ENCODE measurements at places on chromosomes 13 and 19. TPM values are rescaled to one million over a fixed set of nuclear protein-coding genes. Genes with fewer than 3 reads are reported as not detected.

The IGFL1 gene
- not detected for total RNA-seq

The ACTMAP gene
- 18.2 TPM for total RNA-seq

The PSG1 gene
- total RNA-seq = not detected

The WDR87 gene
- not detected for total RNA-seq

- H3K27ac ChIP-seq = no peak overlapping the region
- H3K27me3 ChIP-seq = peaks cover 32% of the 10 kb centered on the region
- H3K4me3 ChIP-seq = no peak overlapping the region
- peaks cover 8% of the 10 kb centered on the region for H3K36me3 ChIP-seq
Measured at GRCh38 chr19:995051-995827, 5.0 kb upstream of the GRIN3B start.

- no peak overlapping the region for H3K27ac ChIP-seq
- no peaks in the 10 kb centered on the region for H3K27me3 ChIP-seq
- no peak overlapping the region for H3K4me3 ChIP-seq
- no peak for DNase-seq
- peaks cover 63% of the 10 kb centered on the region for H3K36me3 ChIP-seq
Measured at GRCh38 chr19:30001791-30002190, 59.8 kb downstream of the URI1 start.

DNA sequence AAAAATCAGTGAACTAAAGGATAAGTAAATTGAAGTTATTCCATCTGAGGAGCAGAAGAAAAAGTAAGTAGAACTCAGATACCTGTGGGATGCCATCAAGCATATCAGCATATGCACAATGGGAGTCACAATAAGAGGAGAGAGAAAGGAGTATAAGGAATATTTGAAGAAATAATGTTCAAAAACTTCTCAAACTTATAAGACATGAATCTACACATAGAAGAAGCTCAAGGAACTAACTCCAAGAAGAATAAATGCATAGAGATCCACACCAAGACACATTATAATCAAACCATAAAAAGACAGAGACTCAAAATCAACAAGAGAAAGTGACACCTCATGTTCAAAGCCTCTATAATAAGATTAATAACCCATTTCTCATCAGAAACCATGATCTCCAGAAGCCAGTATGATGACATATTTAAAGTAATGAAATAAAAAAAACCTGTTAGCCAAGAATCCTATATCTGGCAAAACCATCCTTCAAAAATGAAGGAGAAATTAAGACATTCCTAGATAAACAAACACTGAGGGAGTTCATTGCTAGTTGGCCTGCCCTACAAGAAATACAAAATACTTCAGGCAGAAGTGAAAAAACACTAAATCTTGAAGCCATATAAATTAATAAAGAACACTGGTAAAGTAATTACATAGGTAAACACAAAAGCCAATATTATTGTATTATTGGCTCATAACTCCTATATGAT lies 3.8 kb upstream of the ZNF233 start:
- H3K27me3 ChIP-seq = no peaks in the 10 kb centered on the region
- peaks cover 12% of the 10 kb centered on the region for H3K4me1 ChIP-seq
- peaks cover 29% of the 10 kb centered on the region for H3K36me3 ChIP-seq
- H3K4me3 ChIP-seq = no peak overlapping the region

DNA sequence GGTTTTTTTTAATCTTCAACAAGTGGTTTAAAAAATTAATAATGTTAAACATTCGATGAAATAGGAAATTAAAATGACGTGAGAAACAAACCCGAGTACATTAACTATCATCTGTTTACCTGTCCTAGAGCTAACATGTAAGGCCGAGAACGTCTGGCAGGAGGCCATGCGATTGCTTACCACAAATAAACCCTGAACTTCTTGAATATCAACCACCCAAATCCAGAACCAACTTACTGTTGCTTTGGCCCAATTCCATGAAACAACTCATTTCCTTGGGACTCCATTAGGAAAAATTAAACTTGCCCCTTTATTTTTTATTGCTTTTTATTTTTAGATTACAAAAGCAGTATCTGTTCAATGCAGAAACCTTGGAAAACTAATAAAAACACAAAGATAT lies 228.9 kb upstream of the IRS2 start:
- no peaks in the 10 kb centered on the region for H3K4me1 ChIP-seq
- no peaks in the 10 kb centered on the region for H3K27me3 ChIP-seq
- DNase-seq = no peak

- peaks cover 17% of the 10 kb centered on the region for H3K27me3 ChIP-seq
- H3K4me1 ChIP-seq = no peaks in the 10 kb centered on the region
- H3K4me3 ChIP-seq = no peak overlapping the region
- H3K36me3 ChIP-seq = no peaks in the 10 kb centered on the region
- no peak for DNase-seq
- H3K27ac ChIP-seq = no peak overlapping the region
Measured at GRCh38 chr19:33219261-33219815, 6.3 kb downstream of the SLC7A10 start.

- no peak for DNase-seq
- no peaks in the 10 kb centered on the region for H3K4me1 ChIP-seq
- H3K4me3 ChIP-seq = no peak overlapping the region
- H3K27ac ChIP-seq = no peak overlapping the region
- no peaks in the 10 kb centered on the region for H3K27me3 ChIP-seq
Measured at GRCh38 chr13:113970810-113971470, 2.9 kb downstream of the C13orf46 start.

GRCh38 chr19:7492142-7492541 lies 3.3 kb upstream of the PEX11G start:
- H3K4me1 ChIP-seq = peaks cover 38% of the 10 kb centered on the region
- no peaks in the 10 kb centered on the region for H3K36me3 ChIP-seq
- H3K27me3 ChIP-seq = peaks cover 5% of the 10 kb centered on the region
- H3K27ac ChIP-seq = peak overlapping the region; percentile 77

GRCh38 chr13:36131222-36131930 lies at the start of gene DCLK1:
Gene DCLK1 (minus strand): TSS chr13:36131382.
- H3K27me3 ChIP-seq = peaks cover 27% of the 10 kb centered on the region
- no peak within 1 kb of the TSS for H3K27ac ChIP-seq
- no peaks in the 10 kb centered on the region for H3K4me1 ChIP-seq

Data from activated CD8-positive, alpha-beta memory T cell treated with anti-CD3 and anti-CD28 coated beads, Interleukin-2, amount 10 ng/mL, durations not matched to agents 7 days and 5 days (primary cell).